ENCODE measurements at places on chromosomes 2 and 18.
A peak's percentile ranks its signal among the peaks of the same experiment; 100 is the strongest.

GRCh38 chr2:151033271-151034248 is 228.1 kb downstream of the RBM43 start:
- no peak for DNase-seq

GRCh38 chr2:233713262-233713615 is 532 bp downstream of the UGT1A5 start:
- DNase-seq: no peak

DNA sequence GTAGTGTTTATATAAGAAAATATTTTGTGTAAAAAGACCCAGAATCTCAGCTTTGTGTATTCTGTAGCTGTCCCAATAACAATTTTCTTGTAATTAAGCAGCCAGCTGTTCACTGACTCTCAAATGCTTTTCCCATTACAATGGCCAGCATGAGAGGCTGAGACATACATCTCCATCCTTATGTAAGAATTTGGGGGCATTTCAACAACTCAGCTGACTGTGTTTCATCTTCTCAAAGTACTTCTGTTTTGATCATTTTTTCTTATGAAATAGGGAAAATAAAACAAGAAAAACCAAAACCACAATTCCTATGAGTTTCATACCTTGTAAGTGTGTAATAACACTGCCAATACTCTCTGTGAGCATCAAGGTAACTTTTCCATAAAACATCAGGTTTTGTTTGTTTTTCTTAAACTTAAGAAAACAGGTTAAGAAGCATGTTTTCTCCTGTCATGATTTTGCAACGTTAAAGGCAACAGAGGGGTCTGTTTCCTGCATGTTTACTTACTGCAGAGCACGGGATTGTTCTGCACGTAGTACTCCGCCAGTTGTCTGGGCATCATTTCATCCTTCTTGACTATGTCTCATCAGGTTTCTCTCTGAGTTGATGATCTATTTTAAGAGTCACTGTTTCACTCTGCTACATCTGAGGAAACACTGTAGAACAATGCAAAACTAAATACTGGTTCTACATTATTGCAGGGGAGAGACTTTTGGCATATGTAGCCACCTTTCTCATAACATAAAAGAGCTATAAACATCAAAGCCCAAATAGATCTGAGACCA is 62.9 kb upstream of the CYRIA start:
- no peak for DNase-seq

DNA sequence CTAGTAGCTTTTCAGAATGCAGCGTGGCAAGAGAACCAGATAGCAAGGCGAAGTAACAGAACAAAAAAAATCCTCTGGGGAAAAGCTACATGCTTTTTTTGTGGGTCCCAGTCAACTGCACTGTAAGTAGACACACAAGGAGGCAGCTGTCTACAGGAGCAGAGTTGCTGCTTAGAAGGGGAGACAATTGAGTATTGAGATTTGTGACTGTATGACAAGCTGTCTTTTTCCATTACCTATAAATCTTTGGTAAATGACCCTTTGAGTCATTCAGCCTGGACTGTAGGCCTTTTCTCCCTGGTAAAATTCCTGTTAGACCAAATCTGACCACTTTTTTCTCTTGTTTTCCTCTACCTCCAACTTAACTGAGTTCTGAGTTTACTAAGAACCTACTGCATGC is 144.1 kb upstream of the FOSL2 start:
- DNase-seq: no peak

- DNase-seq: no peak
Observed at GRCh38 chr2:113257516-113258264, 21.0 kb downstream of the PAX8 start.

DNA sequence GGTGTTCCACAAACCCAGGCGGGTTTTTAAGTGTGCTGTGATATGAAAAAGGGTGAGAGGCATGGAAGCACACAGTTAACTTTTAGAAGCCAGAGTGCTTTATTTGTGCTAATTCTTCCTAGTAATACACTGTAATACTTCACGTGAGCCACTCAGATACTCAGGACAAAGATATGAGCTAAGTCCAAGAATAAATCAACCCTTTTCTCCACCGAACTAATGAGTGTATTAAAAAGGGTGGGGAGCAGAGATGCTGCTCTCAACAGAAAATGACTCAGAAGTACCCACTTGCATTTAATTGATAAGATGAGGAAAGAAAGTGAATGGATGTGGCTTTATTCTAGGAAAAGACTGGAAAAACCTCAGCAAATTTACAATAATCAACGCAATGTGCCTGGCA is 79.9 kb downstream of the UXS1 start:
- DNase-seq: no peak

DNA sequence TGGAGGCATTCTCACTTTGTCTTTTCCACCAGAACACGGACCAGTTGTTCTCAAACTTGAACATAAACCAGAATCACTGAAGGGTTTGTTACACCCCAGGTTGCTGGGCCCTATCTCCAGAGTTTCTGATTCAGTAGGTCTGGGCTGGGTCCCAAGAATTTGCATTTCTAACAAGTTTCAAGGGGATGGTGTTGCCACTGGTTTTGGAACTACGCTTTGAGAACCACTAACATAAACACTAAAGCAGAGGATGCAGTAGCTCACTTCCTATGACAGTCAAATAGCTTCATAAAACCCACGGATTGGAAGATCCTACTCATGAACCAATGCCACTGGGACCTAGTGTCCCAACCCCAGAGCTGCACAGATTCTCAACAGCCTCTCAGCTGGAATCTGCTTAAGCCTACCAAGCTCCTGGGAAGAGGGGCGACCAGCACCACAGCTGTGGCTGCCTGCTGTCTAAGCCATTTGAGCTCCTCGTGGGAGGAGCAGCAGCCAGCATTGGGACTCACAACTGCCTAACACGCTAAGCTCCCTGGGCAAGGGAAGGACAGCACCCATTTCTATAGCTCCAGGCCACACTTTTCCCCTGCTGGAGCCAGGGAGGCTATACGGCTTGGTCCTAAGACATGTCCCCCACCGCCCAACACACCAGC is 62.5 kb downstream of the C1D start:
- no peak for DNase-seq

DNA sequence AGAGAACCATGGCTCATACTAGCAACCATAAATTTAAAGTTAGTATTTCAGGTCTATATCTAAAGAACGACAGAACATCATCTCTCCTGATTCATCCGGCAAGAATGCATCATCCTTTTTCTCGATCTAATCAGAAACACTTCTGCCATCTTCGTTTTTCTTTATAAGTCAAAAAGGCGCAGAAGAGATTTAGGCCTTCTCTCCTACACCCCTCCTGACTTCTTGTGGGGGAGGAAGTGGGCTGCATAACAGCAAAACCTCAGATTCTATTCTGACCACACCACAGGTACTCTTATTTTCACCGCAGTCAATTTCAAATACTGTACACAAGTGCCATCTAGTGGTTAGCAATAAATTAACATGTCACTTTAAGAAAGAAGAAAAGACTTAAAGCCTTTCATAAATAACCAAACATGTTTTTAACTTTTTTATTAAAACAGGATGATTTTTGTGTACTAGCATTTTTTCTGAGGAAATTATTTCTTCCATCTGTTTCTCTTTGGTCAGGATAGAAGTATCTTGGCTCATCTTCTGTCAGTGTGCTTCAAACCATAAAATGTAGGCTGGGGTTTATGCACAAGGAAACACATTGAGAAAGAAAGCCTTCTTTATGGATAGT is 48.4 kb upstream of the PIK3C3 start:
- peak; percentile 35 for DNase-seq
